Activated CD4-positive, alpha-beta T cell treated with anti-CD3 and anti-CD28 coated beads, Interleukin-2, amount 50 U/mL, for 48 hours (primary cell): ENCODE measurements at places on chromosomes 13 and 19.

- no peak for DNase-seq
These were observed 19.3 kb downstream of the ZSWIM4 start for GRCh38 chr19:13814550-13814949.

GRCh38 chr19:56076498-56076897 lies 44.6 kb downstream of the ZNF787 start:
- DNase-seq, result peak; percentile 62

DNA sequence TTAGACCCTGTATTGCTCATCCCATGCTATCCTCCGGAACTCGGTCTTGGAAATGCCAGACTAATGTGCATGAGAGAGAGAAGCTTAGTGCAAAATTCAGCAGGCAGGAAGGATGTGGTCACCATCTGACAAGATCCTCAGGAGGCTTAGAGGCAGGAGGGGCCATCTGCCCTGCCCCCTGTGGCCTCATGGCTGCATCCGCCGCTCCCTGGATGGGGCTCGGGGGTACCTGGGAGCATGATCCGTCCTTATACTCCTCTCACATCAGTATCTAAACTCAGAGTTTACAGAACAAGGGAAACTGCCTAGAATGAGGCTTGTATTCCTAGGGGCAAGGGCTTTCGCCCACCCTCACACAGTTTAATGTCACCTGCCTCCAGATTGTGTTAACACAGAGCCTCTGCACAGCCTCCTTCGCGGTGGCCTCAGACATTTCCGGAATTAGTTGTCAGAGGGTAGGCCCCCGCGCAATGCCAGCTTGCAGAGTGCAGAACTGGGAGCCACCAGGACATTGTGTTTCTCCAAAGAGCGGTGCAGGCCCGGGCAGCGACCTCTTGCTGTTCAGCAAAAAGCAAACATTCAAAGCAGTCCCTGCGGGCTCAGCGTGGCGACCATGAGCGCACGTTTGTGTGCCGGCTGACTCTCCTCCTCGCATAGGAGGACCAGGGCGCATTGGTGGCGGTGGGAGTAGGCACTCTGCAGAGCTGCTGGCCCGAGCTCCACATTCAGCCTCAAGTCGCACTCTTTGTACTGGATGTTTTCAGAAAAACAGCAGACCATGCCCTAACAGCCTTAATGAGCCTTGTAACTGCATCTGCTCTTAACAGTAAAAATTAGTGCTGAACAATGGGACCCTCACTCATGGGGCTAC lies 39.1 kb downstream of the GPR12 start:
- peak; percentile 27 for DNase-seq

- no peak for DNase-seq
These were observed 9.4 kb downstream of the IFNL2 start for GRCh38 chr19:39277598-39277997.
